ENCODE measurements at places on chromosomes 2 and 18.

- no peak for DNase-seq
These were observed 195.9 kb downstream of the RTP5 start for GRCh38 chr2:242065426-242065825.

DNA sequence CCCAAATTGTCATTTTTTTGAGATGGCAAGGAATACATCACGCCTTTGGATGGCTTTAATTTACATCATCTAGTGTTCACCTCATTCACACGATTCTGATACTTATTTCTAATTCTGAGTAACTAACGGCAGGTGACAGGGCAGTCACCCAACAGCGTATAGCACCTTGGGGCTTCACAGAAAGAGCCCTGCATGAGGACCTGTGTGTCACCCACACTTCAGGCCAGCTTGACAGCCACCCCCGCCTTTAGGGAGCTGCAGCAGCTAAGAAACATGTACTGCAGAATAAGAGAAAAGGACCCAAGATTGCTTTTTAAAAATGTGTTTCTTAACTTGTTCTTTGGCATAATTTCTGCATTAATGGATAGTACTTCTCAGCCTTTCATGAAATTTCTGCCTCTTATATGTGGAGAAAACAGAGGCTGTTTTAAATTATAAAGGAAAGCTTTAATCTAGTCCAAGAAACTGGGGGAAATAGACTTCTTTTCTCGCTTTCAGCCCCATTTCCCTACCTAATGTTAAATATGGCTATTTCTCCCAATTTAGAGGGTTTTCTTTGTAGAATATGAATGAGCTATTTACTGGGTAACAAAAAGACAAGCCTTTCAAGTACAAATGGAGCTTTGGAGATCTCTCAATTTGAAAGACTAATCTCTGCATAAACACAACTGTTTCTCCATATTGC is 245.1 kb downstream of the LDLRAD4 start:
- peak; percentile 28 for DNase-seq

DNA sequence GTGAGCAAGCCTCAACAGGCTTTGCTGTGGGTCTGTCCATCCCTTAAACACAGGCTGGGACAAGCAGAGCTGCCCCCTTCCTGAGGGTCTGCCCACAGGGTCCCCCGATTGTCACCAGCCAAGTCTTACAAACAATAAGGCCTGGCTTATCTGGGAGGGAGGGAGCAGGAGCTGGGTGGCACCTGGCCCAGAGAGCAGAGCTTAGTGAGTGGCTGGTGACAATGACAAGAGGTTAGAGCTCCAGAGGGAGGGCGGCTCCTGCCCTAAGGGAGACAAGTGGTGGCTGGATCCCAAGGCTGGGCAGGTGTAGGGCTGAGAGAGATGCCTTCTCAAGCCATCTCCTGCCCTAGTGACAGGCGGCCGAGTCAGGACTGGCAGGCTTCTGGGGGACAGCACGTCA is 125.5 kb downstream of the KLHL29 start:
- DNase-seq, result no peak

- no peak for DNase-seq
These were observed 758.4 kb upstream of the TMEFF2 start for GRCh38 chr2:192953116-192953515.

- DNase-seq, result no peak
These were observed 686.3 kb upstream of the SETBP1 start for GRCh38 chr18:43994381-43994780.

DNA sequence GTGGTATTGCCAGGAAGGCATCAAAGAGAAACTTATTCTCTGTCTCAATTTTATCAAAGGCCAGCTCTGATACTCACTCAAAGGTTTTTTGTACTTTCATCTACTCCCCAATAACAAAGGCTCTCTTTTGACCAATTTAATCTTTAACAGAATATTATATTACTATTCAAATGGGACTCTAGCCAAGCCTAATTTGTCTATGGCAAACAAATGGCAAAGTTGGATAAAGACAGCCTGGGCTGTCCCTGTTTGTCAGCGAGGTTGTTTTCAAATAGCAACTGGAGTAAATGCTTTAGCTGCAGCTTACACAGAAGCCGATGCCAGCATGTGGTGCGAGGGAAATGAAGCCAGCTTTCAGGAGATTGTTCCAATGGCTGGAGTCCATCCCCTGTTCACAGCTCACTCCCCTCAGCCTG is 80.1 kb upstream of the CTNNA2 start:
- DNase-seq, result no peak

- DNase-seq, result no peak
These were observed 305.8 kb upstream of the GULP1 start for GRCh38 chr2:187985923-187986322.

GRCh38 chr2:1136846-1137245 is 186.2 kb downstream of the SNTG2 start:
- DNase-seq, result no peak

DNA sequence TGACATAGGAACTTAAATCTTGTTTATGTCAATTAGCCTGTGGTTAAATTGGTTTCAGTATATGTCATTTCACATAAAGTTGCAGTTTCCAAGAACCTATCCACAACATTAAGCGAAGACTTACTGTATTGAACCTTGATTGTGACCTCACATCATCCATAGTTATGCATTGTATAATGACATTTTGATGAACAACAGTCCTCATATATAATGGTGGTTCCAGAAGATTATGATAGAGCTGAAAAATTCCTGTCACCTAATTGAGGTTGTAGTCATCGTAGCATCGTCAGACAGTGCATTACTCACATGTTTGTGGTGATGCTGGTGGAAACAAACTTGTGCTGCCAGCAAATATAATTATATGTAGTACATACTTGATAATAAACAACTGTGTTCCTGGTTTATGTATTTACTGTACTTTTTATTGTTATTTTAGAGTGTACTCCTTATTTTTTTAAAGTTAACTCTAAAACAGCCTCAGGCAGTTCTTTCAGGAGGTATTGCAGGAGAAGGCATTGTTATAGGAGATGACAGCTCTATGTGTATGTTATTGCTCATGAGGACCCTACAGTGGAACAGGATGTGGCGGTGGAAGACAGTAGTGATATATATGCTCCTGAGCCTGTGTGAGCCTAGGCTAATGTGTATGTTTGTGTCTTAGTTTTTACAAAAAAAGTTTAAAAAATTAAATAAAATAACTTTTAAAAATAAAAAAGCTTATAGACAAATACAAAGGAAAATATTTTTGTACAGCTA is 56.6 kb downstream of the UBE2E3 start:
- DNase-seq, result no peak

GRCh38 chr2:89837962-89838625 is 1146.6 kb downstream of the RPIA start:
- DNase-seq, result no peak

- no peak for DNase-seq
These were observed 103.4 kb upstream of the HAAO start for GRCh38 chr2:42895791-42896135.

GRCh38 chr18:33781429-33781828 is 203.4 kb downstream of the ASXL3 start:
- no peak for DNase-seq

DNA sequence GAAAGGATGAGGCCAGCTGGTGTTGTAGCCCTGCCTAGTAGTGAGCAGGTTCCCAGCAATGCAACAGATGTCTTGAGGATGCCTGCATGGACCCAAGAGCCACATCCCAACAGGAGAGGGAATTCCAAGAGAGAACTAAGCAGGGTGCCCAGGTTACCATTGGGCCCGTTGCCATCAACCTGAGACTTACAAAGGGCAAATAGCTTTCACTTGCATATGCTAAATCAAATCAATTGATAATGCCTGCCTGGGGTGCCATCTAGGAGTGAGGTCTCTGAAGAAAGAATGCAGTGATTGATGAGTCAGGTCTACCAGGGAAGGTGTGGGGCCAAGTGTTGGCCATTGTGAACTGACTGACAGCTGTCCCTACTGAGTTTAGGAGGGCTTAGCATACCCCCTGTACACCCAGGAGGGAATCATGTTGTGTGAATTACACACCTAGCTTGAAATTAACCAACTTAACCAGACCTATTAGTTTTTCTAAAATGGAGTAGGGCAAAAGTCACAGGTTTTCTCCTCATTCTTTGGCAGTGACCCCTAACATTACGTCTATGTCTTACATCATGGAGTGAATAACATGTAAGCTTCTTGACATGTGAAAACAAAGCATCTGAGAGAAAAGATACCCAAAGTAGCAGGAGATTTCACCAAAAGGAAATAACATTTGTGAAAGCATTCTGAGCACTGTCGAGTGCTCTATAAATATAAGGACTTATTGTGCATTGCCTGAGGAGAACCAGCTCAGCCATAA is 32.3 kb downstream of the FHOD3 start:
- DNase-seq, result no peak

DNA sequence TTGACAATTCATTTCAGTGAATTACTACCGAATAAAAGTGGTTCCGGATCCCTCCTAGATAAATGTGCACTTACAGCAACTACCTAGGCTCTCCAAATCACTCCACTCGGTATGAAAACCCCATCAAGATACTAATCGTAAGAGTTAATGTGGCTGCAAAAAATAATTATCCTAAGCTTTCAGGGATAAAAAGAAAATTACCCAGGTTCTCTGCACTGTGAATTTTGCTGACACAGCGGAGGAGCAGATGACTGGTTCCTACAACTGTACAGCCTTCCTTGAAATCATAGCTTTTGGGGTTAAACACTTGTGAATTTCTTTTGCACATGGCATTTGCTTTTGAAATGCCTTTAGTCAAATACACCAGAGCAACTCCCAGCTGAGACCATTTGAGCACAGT is 104.7 kb downstream of the CD226 start:
- DNase-seq, result no peak

DNA sequence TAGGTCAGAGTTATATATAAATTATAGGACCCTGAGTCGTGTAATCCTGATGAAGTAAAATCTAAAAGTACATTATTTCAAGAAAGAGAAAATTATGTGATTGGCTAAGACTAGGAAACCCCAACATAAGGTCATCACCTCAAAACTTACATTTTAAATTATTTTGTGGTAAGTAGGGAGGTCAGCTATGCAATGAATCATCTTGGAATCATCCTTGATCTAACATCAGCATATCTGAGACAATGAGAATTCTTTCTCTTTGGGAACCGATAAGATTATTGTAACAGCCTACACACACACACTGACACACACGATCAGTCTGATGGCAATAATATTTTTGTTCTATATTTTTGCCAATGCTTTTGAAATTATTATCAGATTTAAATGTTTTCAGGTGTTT is 904.8 kb upstream of the CHAC2 start:
- DNase-seq, result no peak

- no peak for DNase-seq
These were observed 167.1 kb upstream of the FAM98A start for GRCh38 chr2:33766175-33766574.

- DNase-seq, result no peak
These were observed 47.8 kb downstream of the STK25 start for GRCh38 chr2:241460631-241461030.

GRCh38 chr2:176646033-176646615 is 376.9 kb downstream of the MTX2 start:
- DNase-seq, result no peak

DNA sequence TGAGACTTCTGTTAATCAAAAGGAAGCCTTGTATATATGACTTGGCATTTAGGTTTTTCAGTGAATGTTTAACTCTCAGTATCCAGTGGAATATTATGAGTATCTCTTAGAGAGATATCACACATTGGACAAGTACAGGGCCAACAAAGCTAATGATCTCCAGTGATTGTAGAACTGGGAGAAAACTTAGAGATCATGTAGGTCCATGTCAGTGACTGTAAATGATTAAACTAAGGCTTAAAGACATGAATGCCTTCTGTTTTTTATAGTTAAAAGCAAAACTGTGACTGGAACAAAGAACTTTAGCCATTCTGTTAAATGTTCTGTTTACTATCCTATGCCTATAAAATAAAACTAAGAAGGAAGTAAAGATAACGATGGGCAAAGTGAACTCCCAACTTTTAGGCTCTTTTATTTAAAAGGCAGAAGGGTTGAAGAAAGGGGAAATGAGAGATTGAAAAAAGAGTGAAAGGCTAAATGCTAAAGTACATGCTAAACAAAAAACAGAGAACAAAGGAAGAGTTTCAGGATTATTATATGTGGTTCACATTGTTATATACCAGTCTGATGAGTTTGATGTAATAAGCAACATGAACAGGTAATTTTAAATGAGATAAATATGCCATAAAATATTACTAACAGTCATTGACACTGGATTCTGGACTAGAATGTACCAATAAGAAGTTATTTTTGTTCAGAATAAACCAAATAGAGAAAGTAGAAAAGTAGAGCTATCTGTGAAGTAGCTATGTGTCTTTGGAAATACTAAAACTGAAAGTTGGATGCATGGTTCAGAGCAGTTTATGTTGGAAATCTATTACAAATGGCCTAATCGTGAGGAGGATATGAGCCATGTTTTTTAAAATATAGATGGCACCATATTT is 37.1 kb upstream of the TNFRSF11A start:
- DNase-seq, result no peak

- DNase-seq, result no peak
These were observed 50.3 kb downstream of the HK2 start for GRCh38 chr2:74884118-74884762.

DNA sequence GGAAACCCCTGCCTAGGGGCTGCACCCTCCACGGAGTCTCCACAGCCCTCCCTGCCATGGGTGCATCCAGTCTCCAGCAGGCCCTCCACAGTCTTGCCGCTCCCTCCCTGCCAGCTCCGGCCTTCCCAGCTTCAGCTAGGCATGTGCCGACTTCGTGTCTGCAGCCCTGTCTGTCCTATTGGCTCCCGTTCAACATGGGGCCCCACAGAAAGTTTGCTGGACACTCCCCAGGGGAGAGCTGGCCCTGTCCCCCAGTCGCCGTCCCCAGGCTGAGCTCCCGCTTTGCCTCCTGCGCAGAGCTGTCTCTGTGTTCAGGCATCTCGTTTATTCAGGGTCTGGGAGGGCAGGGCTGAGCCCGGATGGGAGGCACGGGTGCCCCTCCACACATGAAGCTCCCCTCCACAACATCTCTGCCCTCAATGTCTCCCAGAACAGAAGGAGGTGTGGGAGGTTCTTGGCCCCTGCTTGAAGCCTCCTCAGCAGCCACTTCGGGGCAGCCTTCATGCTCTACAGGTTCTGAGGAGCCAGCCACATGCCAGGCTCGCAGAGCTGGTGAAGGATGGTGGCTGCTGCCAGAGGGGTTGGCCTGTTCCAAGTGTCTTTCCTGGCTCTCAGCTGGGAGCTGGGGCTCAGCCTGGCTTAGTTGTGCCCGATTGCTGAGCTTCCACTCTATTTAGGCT is 120.1 kb upstream of the PXDN start:
- DNase-seq, result no peak

DNA sequence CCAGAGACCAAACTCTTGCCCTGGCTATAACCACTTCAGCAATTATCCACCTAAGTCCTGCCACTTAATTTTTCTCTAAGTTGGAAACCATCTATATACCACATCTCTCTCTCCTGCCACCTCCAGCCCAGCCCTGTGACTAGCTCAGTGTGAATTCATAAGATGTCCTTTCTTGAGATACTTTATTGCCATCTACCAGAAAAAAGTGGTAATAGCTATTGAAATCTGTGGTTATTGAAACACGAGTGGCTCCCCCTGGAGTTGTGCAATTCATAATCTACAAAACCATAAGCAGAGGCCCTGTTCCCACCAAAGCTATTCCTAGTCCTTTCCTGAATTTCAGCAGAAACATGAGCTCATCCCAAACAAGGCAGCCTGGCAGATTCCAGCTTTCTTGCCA is 324.0 kb downstream of the TXNL1 start:
- DNase-seq, result no peak

GRCh38 chr2:239469106-239469960 is 68.5 kb upstream of the HDAC4 start:
- no peak for DNase-seq

- no peak for DNase-seq
These were observed 98.4 kb upstream of the NEUROD1 start for GRCh38 chr2:181778621-181779201.
